ENCODE measurements at places on chromosomes 2 and 18.

GRCh38 chr2:25281522-25281921 lies 60.2 kb downstream of the DNMT3A start:
- DNase-seq: no peak

DNA sequence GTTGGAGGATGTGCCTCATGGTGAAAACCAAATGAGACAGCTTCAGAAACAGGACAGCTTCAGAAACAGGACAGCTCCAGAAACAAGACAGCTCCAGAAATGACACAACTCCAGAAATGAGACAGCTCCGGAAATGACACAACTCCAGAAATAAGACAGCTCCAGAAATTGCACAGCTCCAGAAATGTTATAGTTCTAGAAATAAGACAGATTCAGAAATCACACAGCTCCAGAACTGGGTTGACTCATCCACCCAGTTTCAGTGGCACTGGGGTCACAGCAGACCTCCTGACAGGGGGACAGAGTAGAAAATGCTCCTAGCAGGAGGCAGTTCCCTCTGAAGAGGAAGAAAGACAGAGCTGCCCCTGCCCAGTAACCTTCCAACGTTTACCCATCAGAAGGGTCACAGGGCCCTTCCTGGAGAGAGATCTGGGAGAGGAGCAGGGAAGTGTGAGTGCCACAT lies 26.9 kb upstream of the COL6A3 start:
- no peak for DNase-seq

- DNase-seq: no peak
These were observed 16.8 kb upstream of the ALPI start for GRCh38 chr2:232438951-232439757.

- DNase-seq: no peak
These were observed 2026.1 kb upstream of the CELF4 start for GRCh38 chr18:39591649-39592048.

DNA sequence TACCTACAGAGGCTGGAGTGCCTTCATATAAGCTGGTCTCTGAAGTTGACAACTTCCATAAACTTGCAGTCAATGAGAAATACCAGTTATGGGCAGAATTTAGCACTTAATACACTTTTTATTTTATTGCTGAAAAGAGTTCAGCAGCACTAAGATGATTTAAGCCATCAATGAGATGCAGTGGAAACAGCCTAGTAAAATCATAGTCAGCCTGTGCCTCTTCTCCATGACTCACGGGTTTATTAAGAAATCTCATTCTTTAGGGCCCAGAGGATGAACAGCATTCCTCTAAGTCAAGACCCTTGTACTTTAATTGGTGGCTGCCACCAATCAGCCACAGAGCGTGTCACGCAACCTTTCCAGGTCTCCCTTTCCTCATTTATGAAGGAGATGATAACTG lies 1357.9 kb upstream of the CELF4 start:
- DNase-seq: no peak

DNA sequence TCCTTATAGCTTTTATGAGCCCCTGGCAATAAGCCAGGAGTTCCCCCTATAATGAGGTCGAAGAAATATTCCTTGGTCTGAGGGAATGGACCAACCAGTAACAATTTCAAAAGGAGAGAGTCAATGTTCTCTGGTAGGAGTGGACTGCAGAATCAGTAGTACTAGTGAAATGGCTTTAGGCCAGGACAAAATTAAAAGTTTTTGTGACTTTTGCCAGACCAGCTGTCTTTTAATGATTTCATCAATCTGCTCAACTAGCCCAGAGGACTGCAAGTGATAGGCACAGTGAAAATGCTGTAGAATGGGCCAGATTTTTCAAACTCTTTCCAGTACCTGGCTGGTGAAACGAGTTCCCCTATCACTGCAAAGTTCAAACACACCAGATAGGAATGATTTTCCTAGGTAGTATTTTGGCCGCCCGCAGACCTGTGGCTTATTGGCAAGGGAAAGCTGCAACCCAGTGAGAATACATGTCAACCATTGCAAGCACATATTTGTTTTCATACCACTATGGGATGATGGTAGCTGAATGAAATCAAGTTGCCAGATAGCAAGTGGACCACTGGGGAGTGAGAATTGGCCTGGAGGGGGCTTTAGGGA lies 45.5 kb downstream of the CERS6 start:
- no peak for DNase-seq

GRCh38 chr2:216477283-216478035 lies 21.2 kb upstream of the RPL37A start:
- DNase-seq: no peak

- DNase-seq: no peak
These were observed 1.4 kb downstream of the PHLPP1 start for GRCh38 chr18:62716619-62717168.

DNA sequence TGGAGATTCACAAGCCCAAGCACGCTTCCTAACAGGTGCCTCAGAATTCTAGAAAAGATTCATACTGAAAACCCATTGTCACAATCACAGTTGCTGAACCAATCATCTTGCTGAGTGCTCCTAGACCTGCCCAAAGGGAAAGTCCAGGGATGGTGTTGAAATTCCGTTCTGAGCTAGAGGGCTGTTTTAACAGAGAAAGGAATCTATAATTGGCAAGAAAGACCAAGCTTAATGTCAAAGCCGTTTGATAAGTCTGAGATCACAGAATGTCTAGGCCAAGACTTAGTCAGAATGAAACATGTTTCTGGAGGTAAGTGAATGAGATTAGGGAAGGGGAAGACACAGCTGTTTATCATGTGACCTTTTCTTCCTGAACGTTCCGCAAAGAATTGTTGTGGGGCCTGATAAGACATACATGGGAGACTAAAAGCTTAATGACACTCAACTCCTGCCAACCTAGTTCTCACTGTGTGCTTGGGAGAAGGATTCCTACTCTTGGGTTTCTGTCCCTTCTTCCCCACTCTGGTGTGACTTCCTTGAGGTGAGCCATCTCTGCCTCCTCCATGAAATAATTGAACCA lies 27.5 kb downstream of the PMAIP1 start:
- no peak for DNase-seq

- no peak for DNase-seq
These were observed 396.9 kb upstream of the NXPH2 start for GRCh38 chr2:139177041-139177440.

DNA sequence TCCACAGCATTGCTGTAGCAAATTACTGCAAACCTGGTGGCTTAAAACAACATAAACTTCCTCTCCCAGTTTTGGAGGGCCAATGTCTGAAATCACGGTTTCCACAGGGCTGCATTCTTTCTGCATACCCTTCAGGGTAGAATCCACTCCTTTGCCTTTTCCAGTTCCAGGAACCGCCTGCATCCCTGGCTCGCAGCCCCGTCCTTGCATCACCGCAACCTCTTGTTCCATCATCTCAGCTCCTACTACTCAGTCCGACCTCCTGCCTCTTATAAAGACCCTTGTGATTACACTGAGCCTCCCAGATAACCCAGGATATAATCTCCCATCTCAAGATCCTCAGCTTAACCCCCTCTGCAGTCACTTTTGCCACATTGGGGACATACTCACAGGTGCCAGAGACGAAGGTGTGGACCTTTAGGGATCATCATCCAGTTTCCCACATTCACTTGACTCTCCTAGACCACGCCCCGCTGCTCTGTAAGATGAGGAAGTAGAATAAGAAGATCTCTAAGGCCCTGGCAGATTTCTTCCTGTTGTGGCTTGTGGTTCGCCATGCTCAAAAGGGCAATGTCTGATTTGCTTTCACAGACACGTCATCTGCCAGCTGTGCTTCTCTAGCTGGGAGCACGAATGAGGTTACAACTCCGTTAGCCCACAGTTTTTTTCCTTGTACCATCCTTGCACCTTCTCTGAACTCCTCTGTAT lies 103.6 kb upstream of the AGAP1 start:
- DNase-seq: no peak

- DNase-seq: no peak
These were observed 34.2 kb upstream of the TTR start for GRCh38 chr18:31557446-31557845.

GRCh38 chr18:2662990-2663389 lies 7.5 kb downstream of the SMCHD1 start:
- no peak for DNase-seq

DNA sequence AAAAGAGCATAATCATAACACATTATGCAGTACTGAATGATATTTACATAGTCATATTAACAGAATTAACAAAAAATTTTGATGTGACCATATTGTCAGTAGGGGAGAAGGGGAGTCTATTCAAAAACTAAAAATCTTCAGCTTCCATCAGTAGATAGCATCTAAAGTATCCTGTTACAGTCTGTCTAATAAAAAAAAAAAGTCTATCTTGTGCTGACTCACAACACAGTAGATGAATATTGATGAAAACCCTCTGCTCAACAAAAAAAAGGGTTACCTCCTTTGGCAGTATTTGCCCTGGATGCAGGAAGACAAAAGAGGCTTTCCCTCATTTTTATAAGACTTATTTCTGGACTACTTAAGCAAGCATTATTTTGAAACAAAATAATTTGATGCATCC lies 27.3 kb downstream of the GRB14 start:
- no peak for DNase-seq

- DNase-seq: no peak
These were observed 52.8 kb downstream of the CHMP3 start for GRCh38 chr2:86510436-86510933.

DNA sequence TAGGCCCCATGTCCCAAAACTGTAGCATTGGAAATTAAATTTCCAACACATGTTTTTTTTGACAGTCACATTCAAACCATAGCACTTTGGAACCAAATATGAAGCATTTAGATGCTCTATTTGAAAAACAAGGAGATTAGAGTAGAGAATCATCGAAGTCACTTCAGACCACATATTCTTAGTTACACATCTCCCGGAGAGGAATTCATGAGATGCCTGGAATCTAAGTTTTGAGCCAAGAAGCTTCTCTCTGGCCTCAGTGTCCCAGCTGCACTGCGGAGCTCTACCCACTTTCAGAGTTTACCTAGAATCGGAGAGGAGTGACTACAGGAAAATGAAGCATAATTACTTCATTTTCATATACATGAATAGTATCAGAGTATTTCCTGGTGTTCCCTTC lies 385.9 kb downstream of the TNS1 start:
- no peak for DNase-seq

DNA sequence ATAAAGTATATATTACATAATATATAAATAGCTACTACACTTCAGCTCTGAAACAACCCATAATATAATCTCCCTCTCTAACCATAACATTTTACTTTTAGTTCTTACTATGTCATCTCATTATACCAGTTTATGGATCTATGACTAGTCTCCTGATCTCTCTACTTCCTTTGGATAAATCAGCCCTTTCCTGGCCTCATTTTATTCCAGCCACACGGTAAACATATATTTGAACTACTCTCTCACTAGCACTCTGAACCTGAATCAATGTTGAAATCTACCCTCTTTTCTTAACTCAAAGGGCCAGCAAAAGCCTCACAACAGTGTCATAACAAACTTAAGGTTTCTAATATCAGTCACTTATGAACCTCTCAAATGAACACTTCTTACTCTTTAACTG lies 62.6 kb downstream of the BAZ2B start:
- no peak for DNase-seq

- DNase-seq: no peak
These were observed 22.3 kb upstream of the ORC2 start for GRCh38 chr2:200985799-200986198.

DNA sequence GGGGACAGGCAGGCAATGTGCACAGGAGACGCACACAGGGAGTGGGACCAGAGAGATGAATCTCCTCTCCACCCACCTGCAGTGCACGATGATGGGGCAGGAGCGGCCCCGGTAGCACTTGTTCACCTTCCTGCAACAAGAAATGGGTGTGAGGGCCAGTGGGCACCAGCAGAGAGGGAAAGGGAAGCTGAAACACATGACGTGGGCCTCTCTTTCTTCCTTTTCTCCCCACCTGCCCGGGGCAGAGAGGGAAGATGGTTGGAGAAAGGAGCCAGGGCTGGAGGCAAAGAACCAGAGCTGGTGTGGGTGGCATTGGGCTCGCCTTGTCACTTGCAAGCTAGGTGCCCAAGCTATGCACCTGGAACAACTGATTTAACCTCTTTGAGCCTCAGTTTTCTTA lies 12.2 kb downstream of the DNAJB2 start:
- DNase-seq: no peak

DNA sequence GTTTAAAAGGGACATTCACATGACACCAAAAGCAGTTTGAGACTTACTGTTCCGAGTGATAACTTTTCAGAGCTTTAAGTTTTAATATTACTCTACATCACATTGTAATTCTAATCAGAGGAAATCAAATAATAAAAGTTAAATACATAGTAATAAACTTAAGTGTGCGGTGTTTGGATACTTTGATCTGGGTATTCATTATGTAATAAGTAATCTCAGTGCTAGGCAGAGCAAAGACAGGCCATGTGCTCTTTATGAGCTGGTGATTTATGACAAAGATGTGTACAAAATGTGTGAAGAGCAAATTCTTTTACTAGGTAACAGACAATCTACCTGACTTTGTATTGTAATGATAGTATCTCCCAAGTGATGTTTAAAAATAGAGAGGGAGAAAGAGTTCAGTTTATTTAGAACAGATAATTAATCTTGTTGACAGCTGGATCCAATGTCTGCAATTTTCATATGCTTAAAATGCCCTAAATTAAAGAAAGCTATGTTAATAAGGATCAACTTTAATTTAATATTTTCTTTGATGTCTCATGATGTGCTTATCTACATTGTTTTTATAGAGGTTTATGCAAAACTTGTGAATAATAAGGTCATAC lies 4.4 kb downstream of the CFAP221 start:
- DNase-seq: no peak

GRCh38 chr2:64767670-64768468 lies 114.2 kb upstream of the SERTAD2 start:
- peak; percentile 88 for DNase-seq

DNA sequence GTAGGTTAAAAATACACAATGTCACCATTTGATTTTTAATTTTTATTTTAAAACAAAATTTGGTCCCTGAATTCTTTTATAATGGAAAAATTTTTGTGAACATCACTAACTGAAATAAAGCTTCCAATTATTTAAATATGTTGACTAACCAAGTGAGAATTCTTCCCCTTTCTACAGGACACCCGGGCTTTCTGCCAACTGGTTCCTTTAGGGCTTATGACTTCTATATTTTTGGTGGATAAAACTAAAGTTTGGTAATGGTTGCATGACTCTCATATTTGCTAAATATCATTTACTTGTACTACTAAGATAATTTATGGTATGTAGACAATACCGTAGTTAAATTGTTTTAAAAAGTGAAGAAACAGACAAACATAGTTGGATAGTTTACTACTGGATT lies 291.0 kb upstream of the DOK6 start:
- no peak for DNase-seq

DNA sequence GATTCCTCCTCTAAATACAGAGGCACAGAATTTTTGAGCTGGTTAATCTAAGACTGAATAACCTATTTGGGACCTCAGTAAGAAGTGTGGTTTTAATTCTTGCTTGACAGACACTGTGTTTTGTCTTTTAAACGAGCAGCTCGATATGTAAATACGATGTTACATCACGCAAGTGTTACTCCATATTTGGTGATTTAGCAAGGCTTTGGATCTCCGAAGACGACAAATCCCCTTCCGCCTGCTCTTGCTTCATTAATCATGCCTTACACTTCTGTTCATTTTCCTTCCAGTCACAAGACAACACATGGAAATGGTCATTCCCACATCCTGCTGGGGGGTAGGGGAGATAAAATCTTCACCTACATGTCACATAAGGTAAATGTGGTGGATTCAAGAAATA lies 9.4 kb downstream of the BCL11A start:
- no peak for DNase-seq

GRCh38 chr18:48797841-48798255 lies 152.9 kb downstream of the SMAD7 start:
- DNase-seq: no peak
